ENCODE measurements at places on chromosomes 3 and 15. TPM values are rescaled to one million over a fixed set of nuclear protein-coding genes. Genes with fewer than 3 reads are reported as not detected.

Gene CKMT1A
- not detected for total RNA-seq

Gene STRA6
- total RNA-seq = 0.18 TPM

Gene INSYN1
- 1.2 TPM for total RNA-seq

Gene DUSP7
- total RNA-seq = 2.9 TPM

Gene ABHD17C
- 5.6 TPM for total RNA-seq

Gene CHRM5
- total RNA-seq = not detected

Gene INO80
- 24.9 TPM for total RNA-seq

Gene MUSTN1
- total RNA-seq = not detected

Gene PLSCR2
- total RNA-seq = not detected

Gene RAB6B
- 0.36 TPM for total RNA-seq

Gene DPH3
- 33.4 TPM for total RNA-seq

Gene SST
- total RNA-seq = not detected

Gene WDR93
- total RNA-seq = 0.49 TPM

Gene ARGFX
- not detected for total RNA-seq

Gene IQCH
- 0.74 TPM for total RNA-seq

Gene ANKRD63
- total RNA-seq = not detected

Gene FGD5
- total RNA-seq = 0.18 TPM

Gene GCNT3
- total RNA-seq = 0.27 TPM

Gene ADGRG7
- total RNA-seq = not detected

Gene SAMMSON
- total RNA-seq = not detected

Gene NEO1
- 26.2 TPM for total RNA-seq

Gene ELL3
- 2.1 TPM for total RNA-seq
